T-helper 17 cell (primary cell): ENCODE measurements at places on chromosomes 3 and 15. TPM values are rescaled to one million over a fixed set of nuclear protein-coding genes. Genes with fewer than 3 reads are reported as not detected.

DNA sequence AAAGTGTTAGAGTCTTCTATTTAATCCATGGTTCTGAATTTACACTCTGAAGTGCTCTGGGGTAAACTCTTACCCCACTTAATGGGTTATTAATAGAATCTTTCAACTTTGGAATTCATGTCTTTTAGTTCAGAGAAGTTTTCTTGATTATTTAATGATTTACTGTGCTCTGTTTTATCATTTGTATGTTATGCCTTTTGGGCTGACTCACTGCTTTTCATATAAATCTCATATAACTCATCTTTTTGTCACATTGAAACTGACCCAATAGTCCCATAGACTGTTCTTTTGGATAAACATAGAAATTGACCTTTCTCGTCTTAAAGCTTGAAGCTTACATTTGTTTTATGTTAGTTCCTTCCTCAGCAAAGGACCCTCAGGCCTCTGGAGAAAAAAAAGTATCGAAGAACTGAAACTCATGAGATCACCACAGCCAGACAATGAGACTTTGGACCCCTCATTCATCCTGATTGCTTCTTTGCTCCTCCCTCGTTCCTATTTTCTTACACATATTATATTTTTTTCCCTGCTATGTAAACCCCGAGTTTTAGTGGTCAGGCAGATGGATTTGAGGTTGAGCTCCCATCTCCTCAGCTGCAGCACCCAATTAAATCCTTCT is 229.1 kb upstream of the CBLB start:
- no peak overlapping the region for H3K4me3 ChIP-seq
- no peak for DNase-seq

DNA sequence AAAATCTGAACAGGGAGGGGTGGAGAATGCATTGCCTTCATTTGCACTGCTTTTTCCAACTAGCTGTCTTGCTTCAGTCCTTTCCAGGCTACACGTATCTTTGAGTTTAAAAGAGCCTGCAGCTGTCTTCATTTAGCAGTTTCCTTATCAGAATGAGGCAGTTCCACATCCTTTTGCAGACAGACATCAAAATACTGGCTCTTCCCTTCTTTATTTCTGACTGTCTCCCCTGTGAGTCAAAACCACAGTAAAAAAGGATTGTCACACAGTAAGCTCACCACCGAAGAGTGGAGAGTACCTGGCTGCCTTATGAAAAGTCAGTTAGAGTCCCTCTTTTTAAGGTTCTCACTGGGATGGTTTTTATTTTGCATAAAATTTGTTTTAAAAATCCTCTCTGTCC is 205.5 kb upstream of the CD96 start:
- H3K4me3 ChIP-seq: no peak overlapping the region
- no peaks in the 10 kb centered on the region for H3K36me3 ChIP-seq
- no peak for DNase-seq
- H3K4me1 ChIP-seq: peaks cover 13% of the 10 kb centered on the region

DNA sequence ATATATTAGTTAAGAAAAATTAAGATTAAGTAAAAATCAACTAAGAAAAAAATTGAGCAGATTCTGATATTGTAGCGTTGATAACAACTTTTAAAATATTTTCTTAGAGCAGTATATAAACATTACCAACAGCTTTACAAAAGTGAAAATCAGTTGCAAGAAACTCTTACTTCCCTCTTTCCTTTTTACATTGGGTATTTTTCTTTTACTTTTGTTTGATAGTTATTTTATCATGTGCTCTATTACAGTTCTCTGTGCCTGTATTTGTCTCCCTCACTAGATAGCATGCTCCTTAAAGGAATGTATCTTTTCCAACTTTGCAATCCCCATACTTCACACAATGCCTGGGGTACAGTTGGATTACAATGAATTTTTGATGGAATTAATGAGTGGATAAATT is 87.5 kb upstream of the P3H2 start:
- H3K27me3 ChIP-seq: peaks cover 22% of the 10 kb centered on the region
- H3K36me3 ChIP-seq: no peaks in the 10 kb centered on the region
- no peak for DNase-seq
- H3K27ac ChIP-seq: no peak overlapping the region

Gene DNAJC17
- total RNA-seq: 27.7 TPM

Gene ANP32A
- total RNA-seq: 78.7 TPM
